ENCODE measurements at places on chromosomes 11 and 22. TPM values are rescaled to one million over a fixed set of nuclear protein-coding genes. Genes with fewer than 3 reads are reported as not detected.

VWCE gene
- 8.8 TPM for total RNA-seq

SLC25A1 gene
- total RNA-seq = 87.3 TPM

DGCR6 gene
- total RNA-seq = 3.9 TPM

C22orf31 gene
- not detected for total RNA-seq

Measured in dermis blood vessel endothelial cell (primary cell).